ENCODE measurements at places on chromosomes 12 and 14.

DNA sequence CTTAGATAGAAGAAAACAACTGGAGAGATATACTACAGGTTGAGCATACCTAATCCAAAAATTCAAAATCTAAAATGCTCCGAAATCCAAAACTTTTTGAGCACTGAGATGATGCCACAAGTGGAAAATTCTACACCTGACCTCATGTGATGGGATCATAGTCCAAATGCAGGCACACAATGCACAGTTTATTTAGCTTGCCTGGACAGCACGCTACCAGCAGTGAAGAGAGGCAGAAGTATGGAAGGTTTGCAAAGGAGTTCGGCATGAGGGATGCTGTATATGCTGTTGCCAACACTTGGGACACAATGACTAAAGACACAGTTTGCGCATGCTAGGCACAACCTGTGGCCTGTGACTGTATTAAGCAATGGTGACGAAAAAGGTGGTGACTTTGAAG is 58.1 kb upstream of the CAND1 start:
- no peak for DNase-seq

DNA sequence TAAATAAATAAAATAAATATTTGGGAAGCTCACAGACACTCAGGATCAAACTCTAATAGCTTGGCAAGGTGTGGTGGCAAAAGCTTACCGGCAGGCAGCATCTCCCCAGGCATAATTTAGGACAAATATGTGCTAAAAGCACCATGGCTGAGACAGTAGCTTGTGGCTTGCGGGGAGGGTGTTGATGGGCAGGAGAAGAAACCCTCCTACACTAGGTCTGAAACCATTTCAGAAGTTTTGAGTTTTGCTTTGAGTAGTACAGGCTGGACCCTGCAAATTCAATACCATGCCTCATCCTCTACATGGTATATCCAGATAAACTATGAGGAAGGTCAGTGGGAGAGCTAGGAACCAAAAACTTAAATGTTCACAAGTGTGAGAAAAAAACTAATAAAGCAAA is 33.1 kb downstream of the MAP3K9 start:
- no peak for DNase-seq

- no peak for DNase-seq
Observed at GRCh38 chr12:68185598-68185997, 26.1 kb upstream of the IFNG start.

DNA sequence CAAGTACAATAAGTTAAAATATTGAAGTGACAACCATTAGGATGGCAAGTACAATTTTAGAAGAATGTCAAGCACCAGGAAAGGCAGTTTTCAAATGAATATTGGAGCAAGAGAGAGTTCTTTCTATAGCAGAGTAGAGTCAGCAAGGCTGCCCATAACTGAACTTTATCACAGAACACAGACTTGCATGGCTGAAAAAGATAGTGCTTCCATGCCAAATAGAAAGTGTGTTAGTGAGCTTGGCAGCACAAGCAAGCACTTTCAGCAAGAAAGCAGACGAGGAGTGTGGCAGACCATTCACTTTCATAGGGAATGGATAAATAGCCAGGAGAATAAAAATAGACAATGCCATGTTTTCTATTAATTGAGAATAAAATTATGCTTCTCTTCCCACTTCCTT is 647.0 kb upstream of the MGAT4C start:
- no peak for DNase-seq

GRCh38 chr12:90304231-90304630 is 595.6 kb upstream of the ATP2B1 start:
- DNase-seq = no peak

DNA sequence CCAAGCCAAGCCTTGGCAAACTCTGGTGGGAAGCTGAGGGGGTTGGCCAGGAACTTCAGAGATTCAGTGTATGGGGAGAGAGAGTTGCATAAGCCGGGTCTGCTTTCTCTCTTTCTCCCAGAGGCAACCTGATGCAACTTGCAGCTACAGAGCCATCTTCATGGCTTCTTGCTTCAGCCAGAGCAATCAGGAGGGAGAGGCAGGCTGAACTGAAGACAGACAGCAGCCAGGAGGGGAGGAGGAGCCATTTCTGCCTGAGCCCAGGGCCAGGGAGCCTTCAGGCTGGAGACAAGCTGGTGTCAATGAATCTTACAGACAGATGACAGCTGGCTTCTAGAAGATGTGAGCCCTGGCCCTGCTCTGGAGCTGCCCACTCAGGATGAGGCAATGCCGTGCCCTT is 18.7 kb downstream of the NPC2 start:
- no peak for DNase-seq

GRCh38 chr14:55699131-55700057 is 119.4 kb downstream of the KTN1 start:
- no peak for DNase-seq

- no peak for DNase-seq
Observed at GRCh38 chr14:102867826-102868580, 54.5 kb upstream of the AMN start.

DNA sequence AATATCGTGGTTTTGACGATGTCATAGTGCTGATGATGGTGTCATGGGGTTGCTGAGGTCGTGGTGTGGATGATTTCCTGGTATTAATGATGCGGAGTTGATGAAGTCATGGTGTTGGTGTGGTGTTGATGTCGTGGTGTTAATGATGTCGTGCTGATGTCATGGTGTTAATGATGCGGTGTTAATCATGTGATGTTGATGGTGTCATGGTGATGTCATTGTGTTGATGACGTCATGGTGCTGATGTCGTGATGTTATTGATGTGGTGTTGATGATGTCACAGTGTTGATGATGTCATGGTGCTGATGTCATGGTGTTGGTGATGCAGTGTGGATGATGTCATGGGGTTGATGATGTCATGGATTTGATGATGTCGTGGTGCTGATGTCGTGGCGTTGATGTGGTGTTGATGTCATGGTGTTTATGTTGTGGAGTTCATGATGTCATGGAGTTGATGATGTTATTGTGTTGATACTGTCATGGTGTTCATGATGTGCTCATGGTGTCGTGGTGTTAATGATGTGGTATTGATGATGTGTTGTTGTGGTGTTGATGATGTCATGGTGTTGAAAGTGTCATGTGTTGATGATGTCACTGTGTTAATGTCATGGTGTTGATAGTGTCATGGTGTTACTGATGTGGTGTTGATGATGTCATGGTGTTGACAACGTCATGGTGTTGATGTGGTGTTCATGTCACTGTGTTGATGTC is 48.5 kb upstream of the RIMBP2 start:
- DNase-seq = peak; percentile 50

DNA sequence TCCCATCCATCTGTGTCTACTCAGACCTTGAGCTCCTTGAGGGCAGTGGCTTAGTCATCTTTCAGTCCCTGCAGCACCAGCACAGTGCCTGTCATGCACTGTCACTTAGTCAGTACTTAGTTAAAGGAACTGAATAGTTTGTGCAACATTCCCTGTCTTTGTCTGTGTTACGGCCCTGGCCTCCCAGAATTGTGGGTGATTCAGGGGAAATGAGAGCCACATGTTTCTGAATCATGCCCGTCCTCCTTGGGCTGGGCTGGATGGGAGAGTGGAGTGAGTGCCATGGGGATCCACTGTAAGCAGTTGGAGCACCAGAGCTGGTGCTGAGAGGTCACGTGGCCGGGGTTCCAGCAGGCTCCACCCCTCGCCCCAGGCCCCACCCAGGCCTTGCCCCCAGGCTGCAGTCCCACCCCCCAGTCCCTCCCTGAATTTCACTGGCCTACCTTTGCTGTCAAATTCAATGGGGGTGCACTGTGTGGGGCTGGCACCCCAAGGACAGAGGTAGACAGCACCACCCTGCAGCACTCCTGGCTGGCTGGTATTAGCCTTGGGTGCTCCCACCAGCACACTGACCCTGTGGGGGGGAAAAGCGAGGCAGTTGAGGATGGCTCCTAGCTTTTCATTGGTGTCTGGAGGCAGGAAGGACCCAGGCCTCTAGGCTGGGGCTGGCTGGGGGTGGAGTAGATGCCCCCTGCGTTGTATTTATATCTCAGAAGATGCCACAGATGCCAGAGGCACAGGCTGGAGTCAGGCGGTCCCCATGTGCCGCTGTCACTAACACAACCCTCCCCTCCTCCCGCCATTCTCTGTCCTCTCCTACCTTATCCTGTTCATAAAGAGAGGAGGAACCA is 7.5 kb downstream of the ITGA5 start:
- DNase-seq = peak; percentile 71

GRCh38 chr12:102501773-102502172 is 21.4 kb upstream of the IGF1 start:
- no peak for DNase-seq

- DNase-seq = no peak
Observed at GRCh38 chr12:92486443-92487137, 216.2 kb upstream of the PLEKHG7 start.

DNA sequence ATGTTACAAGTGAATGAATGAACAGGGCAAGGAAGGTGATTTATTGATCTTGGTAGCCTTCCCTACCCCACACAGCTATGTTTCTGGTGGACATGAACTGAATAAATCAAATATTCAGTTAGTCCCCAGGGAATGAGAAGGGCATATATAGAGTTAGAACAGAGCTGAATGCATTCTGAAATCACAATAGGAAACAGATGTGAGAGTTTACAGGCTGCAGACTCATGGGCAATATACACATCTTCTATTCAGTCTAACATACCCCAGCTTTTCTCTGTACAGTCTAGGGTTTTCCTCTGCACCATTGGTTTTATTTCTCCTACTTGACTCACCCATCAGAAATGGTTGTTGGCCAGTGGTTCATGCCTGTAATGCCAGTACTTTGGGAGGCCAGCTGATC is 7.3 kb upstream of the STX2 start:
- no peak for DNase-seq

DNA sequence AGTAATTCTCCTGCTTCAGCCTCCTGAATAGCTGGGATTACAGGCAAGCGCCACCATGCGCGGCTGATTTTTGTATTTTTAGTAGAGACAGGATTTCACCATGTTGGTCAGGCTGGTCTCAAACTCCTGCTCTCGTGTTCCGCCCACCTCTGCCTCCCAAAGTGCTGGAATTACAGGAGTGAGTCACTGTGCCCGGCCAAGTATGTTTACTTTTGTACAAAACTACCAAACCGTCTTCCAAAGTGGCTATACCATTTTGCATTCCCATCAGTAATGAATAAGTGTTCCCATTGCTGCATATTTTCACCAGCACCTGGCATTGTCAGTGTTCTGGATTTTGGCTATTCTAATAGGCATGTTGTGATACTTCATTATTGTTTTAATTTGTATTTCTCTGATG is 8.4 kb upstream of the KRT6A start:
- DNase-seq = no peak

GRCh38 chr12:94271351-94271750 is 123.0 kb downstream of the PLXNC1 start:
- no peak for DNase-seq

DNA sequence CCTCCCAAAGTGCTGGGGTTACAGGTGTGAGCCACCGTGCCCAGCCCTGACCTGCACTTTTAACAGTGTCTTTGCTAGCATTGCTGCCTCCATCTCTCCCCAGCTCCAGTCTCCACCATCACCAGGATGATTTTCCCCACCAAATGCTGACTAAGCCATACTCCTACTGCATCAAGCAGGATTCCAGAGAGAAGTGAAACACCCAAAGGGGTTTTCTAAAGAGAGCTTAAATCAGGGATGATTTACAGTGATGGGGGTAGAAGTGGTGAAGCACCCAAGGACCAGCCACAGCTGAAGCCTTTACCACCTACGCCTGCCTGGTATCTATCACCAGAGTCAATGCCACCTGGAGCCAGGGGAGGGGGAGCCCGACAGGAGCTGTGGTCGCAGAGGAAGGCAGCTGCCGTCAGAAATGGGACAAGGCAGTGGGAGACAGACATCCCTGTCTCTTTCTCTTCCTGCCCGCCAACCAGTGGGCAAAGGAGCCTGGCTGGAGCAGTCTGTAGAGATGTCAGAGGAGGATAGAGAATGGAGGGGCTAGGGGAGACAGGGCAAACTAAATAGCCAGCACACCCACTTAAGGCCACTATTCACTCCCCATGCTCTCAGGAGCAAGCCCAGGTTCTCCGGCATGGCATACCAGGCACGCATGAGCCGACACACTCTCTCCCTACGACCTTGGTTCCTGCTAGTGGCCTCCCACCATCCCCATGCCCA is 22.4 kb upstream of the CD9 start:
- DNase-seq = no peak

- DNase-seq = no peak
Observed at GRCh38 chr12:73220951-73221350, 948.8 kb downstream of the TRHDE start.

GRCh38 chr12:9361879-9362326 is 153.7 kb upstream of the PZP start:
- peak; percentile 25 for DNase-seq

DNA sequence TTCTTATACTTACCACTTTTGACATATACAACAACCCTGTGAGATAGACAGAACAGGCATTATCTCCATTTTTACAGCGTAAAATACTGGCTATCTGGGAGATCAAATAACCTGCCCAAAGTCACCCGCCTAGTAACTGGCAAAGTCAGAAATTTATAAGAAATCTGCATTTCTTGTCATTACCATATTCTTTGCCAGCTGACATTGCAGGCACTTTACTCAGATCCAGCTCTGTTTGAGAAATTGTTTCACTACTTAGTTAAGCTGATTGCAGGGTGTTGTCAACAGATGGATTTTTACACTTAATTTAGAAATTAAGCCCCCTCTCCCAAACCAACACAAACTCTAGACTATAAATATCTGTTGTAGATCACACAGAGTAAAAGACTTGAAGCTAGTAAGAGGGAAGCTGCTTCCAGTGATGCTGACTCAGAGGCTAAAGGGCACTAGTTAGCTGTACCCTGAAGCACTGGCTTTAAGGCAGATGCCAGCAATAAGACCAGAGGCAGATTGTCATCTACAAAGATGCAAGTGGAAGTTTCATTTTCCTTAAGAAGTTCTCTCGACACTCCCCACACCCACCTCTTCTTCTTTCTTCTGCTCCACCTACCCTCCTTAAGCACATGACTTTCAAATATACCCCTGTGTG is 153.1 kb downstream of the ANO6 start:
- no peak for DNase-seq

DNA sequence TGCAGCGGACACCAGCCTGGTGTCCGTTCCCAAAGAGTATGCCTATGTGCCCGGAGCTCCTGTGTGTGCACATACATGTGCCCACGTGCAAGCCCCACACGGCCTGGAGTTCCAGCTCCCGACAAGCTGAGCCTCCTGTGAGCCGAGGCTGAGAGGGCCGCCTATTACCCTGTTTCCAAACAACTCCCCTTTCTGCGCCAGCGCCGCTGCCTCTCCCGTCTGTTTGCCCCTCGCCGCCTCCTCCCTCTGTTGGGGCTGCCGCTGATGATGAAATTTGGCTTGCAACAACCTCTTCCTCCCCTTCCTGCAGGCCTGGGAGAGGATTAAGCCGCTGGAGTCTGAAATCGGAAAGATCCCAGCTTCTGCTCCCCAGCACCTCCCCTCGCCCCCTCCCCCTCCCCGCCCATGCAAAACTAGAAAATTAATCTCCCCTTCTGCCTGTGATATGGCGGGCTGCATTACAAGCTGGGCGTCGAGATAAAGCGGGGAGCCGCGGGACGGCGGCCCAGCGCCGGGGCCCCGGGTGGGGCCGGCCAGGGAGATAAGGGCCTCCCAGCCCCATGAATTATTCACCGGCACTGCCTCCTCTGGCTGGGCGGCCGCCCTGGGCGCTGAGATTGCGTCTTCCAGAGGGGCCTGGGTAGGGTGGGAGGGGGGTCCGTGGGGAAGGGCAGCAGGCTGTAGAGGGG is 6.8 kb upstream of the ASIC1 start:
- no peak for DNase-seq
